Activated CD8-positive, alpha-beta memory T cell treated with anti-CD3 and anti-CD28 coated beads, Interleukin-2, amount 50 U/mL, for 4 hours (primary cell): ENCODE measurements at places on chromosomes 16 and 17.

DNA sequence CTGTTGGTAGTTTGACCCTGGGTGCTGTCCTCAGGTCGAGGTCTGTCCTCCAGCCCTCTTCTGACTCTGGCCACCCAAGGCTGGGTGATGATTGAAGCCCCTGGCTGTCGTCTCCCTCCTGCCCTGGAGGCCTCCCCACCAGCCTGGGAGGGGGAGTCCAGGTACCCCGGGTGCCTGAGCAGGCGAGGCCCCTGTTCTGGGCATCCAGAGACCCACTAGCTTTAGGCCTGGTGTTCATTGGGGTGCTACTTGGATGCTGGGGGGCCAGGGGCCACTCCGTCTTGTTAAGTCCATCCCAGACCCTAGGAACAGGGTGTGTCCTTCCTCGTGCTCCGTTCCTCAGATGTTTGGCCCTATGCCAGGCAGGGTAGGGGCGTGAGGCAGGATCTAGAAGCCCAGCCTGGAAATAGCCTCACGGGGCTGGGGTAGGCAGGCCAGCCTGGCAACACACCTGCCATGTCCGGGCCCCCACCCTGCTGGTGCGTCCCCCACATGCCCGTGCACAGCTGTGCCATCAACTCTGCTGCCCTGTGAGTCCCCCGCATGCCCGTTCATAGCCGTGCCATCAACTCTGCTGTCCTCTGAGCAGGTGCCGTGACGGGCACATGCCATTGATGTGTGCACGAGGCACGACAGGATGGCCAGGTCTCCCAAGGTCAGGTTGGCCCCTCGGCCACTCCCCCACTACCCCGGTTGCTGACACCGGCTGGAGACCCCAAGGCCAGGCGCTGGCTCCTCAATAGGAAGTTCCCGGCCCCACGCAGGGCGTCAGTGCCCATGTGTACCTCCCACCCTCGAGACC lies 36.9 kb downstream of the GINS2 start:
- no peak for DNase-seq

DNA sequence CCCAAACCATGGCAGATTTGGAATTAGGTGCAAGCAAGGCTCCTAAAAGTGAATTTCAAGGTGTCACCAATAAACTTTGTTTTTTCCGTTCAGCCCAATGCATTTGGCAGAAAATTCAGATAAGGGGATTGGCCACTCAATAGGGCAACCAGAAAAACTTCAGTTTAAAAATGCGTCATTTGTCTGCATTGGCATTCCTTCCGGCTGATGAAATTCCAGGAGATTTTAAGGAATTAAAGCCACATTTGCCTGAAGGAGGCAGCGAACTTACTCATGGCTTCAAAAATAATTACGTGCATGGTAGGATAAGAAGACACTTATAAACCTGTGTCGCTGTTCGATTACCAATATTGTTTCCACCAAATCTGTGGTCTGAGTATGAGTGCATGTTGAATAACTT lies 151.9 kb downstream of the SALL1 start:
- no peak for DNase-seq

GRCh38 chr17:62933501-62934385 lies 32.3 kb upstream of the TANC2 start:
- DNase-seq: no peak

DNA sequence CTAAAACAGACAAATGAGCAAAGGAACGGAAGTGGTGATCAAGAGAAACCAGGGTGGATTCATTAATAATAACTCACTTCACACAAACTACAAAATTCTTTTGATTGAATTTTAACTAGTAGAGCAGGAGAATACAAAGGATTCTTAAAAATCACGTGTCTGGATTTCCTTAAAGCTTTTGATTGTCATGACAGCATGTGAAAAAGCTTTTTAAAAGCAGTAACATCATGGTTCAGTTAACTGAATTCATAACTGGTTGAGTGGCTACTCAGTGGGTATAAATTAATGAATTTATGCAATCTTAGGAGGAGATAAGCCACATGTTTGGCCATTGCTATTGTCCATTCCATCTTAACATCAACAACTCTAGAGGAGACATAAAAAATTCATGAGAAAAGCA lies 333.2 kb downstream of the SLC39A11 start:
- DNase-seq: no peak

GRCh38 chr16:20242568-20243255 lies 84.6 kb downstream of the GP2 start:
- no peak for DNase-seq

DNA sequence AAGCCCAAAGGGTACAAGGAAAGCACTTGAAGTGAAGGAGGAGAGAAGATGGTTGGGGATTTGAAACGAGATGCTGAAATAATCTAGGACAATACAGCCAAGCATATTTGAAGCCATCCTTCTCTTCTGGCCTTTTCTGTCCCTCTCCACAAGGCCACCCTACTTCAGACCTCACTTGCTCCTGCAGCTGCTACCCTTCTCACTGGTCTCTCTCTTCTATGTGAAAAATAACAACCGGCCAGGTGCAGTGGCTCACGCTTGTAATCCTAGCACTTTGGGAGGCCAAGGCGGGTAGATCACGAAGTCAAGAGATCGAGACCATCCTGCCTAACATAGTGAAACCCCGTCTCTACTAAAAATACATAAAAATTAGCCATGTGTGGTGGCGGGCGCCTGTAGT lies 33.2 kb upstream of the HAPSTR1 start:
- DNase-seq: no peak

- DNase-seq: no peak
Measured at GRCh38 chr16:31364421-31364820, 9.4 kb downstream of the ITGAX start.

GRCh38 chr16:84643180-84643583 lies 5.1 kb upstream of the KLHL36 start:
- no peak for DNase-seq

DNA sequence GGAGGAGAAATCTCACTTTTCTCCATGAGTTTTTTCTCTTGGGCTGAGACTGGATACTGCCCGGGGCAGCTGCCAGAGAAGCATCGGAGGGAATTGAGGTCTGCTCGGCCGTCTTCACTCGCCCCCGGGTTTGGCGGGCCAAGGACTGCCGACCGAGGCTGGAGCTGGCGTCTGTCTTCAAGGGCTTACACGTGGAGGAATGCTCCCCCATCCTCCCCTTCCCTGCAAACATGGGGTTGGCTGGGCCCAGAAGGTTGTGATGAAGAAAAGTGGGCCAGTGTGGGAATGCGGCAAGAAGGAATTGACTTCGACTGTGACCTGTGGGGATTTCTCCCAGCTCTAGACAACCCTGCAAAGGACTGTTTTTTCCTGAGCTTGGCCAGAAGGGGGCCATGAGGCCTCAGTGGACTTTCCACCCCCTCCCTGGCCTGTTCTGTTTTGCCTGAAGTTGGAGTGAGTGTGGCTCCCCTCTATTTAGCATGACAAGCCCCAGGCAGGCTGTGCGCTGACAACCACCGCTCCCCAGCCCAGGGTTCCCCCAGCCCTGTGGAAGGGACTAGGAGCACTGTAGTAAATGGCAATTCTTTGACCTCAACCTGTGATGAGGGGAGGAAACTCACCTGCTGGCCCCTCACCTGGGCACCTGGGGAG lies 19.1 kb downstream of the NGFR start:
- DNase-seq: no peak

- no peak for DNase-seq
Measured at GRCh38 chr16:71297341-71297634, 8.1 kb upstream of the CMTR2 start.

GRCh38 chr17:61444831-61445230 lies 7.4 kb upstream of the TBX4 start:
- no peak for DNase-seq

DNA sequence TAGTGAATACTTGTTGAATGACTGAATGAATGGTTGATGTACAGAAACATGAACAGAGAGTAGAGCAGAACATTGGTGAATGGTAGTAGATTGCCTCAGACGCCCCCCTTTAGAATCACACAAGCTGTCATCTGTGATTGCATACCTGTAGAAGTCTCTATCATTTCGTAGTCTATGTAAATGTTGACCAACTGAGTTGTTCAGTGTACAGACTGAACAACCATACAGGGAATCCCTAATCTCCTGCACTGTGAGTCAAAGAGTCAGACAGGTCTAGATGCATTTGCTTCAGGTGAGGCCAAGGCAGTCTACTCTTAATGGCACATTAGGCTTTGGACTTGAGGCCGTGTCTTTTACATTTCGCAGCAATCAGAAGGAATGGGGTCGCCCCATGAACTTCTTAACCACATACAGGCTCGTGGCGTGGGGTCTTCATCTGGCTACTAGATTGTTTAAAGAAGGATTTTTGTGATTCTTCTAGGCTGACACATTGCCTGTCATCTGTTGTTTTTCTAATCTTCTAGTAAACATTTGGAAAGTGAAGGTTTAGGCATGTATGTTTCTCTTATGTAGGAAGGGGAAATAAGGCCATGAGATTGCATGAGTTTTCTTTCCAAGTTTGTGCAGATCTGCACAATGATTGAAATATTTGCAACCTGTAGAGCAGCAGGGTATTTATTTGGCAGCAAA lies 157.4 kb downstream of the WWOX start:
- no peak for DNase-seq

- DNase-seq: no peak
Measured at GRCh38 chr16:78269256-78269655, 169.8 kb downstream of the WWOX start.

DNA sequence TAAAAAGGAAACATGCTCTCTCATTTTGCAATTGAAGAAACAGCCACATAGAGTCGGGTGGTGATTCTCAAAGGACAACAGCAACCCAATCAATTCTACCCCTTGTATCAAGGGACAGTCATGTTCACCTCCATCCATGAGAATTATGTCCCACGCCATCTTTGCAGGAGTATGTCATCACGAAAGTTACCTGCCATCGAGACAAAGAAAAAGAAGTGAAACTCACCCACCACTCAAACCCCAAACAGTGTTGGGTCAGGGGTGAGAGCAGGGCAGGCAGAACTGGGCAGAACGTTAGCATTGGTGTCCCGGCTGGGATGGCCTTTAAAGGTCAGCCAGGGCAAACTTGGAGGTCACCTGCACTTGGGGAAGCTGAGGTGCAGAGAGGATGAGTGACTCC lies 24.2 kb upstream of the HNF1B start:
- DNase-seq: no peak

DNA sequence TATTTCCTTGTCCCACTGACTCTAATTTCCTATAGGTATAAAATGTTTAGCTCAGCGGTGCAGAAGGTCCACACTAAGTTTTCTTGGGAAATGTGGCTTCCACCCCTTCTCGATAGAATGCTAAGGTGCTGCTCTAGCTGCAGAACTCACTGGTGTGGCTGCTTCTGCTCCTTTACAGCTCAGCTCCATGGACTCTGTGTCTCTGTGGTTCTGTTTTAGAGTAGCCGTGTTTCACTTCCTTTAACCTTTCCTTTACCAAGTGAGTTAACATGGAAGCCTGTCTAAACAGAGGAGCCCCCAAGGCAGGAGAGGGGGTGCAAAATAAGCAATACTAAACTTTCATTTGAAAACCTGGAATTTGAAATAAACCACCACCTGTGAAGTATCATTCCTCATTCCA lies 65.3 kb downstream of the SPECC1 start:
- DNase-seq: no peak

- peak; percentile 55 for DNase-seq
Measured at GRCh38 chr16:10509534-10510025, 70.8 kb downstream of the EMP2 start.

DNA sequence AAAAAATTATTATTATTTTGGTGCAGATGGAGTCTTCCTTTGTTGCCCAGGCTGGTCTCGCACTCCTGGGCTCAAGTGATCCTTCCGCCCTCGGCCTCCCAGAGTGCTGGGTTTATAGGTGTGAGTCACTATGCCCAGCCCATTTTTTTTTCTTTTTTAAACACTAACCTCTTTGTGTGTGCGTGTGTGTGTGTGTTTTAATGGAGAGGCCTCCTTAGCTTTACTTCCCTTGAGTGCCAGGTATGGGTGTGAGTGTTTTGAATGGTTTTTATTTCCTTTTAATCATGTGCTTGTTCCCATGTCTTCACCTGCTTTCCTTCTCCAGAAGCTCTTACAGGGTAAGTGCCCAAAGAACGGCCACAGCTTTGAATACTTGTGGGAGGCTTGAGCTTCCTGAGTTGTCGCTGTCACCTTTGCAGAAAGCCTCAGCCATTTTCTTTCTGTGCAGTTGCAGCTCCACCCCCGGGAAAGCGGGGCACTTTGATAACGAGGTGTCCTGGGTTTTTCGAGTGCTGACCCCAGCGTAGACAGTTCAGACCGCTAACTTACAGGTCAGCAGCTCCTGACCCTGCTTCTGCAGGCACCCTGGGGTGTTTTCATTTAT lies 22.6 kb downstream of the AKAP1 start:
- no peak for DNase-seq

DNA sequence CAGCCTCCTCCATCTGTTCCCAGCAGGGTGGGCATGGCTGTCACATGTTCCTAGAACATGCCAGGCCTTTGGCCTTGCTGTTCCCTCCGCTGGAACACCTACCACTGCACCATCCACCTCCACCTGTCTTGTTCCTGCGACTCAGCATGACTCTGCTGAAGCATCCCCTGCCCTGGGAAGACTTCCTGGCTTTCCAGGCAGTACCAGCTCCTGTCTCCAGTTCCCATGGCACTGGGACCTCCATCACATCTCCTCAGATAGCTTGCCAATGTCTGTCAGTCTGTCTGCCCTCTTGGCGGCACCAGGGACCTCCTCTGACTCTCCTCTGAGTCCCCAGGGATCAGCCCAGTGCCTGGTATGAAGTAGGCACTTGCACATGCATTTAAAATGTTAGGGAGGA lies 15.7 kb downstream of the PDP2 start:
- no peak for DNase-seq

- DNase-seq: no peak
Measured at GRCh38 chr17:28394337-28395116, 11.5 kb downstream of the SLC46A1 start.

GRCh38 chr17:60971515-60972369 lies 294.1 kb downstream of the BCAS3 start:
- peak; percentile 28 for DNase-seq

- no peak for DNase-seq
Measured at GRCh38 chr17:59542960-59543635, 22.3 kb upstream of the DHX40 start.

GRCh38 chr16:66830422-66831404 lies at the start of gene NAE1:
Gene NAE1 (minus strand): TSS chr16:66830976. CDS start chr16:66830899, 77 bp downstream.
- peak; percentile 88 for DNase-seq

DNA sequence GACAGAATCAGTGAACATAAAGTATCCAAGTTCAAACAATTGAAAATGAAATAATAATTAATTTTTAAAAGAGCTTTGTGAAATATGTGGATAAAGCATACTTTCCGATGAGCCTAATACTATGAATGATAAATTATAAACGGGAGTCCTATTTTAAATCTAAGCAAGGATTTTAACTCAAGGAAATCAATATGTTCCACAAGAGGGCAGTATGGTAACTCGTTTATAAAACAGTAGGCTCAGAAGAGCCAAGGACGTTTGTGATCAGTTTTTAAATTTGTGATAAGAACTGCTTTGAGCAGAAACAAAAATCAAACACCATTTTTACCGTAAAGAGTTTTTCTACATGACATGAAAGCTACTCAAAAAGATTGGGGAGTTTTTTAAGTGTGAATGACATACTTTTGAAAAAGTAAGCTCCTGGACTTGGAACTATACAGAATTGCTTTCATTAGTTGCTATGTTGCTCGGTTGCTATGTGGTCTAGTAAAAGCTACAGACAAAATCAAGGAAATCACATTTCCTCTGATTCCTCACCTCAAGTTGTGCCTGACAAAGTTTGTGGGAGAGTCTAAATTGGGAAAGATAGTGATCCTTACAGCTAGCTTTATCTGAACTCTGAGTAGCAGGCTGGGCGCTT lies 11.8 kb upstream of the TEKT1 start:
- DNase-seq: no peak
